T follicular helper cell (primary cell): ENCODE measurements at places on chromosomes 1 and 21.
A peak's percentile ranks its signal among the peaks of the same experiment; 100 is the strongest.

- DNase-seq, result no peak
Measured at GRCh38 chr1:93471911-93472310, 24.0 kb downstream of the FNBP1L start.

- DNase-seq, result peak; percentile 69
Measured at GRCh38 chr1:214261206-214262123, 19.5 kb upstream of the SMYD2 start.

DNA sequence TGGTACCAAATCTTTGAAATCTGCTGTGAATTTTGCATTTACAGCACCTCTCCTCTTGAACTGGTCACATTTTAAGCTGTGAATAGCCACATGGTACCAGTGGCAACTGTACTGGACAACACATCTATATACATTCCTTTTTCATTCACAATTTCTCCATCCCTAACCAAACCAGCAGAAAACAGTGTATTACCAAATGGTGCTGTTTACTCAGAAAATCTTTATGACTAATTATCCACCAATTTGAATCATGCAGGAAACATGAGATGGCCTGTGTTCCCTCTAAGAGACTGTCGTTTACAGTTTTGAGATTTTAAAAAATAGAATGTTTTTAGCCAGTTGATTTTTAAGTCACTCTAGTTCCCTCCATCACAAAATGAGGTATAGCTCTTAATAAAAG is 17.6 kb upstream of the CCT8 start:
- DNase-seq, result no peak

- DNase-seq, result no peak
Measured at GRCh38 chr1:119510046-119510445, 3.0 kb downstream of the HSD3B1 start.

DNA sequence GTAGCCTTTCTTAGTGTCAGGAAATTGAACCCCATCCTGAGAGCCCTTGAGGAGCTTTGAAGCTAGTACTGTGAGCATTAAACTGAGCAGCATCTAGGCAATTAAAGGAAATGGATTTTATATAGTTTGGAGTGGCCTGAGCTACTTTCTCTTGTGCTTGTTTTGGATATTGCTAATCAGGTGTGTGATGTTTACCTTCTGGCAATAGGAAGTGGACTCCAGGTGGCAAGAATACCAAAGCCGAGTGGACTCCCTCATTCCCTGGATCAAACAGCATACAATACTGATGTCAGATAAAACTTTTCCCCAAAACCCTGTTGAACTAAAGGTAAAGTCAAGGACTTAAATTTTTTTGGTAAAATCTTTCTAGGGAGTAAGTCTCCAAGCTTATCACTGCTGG is 79.4 kb downstream of the MACF1 start:
- no peak for DNase-seq

- DNase-seq, result no peak
Measured at GRCh38 chr1:118204648-118205047, 19.6 kb upstream of the SPAG17 start.

DNA sequence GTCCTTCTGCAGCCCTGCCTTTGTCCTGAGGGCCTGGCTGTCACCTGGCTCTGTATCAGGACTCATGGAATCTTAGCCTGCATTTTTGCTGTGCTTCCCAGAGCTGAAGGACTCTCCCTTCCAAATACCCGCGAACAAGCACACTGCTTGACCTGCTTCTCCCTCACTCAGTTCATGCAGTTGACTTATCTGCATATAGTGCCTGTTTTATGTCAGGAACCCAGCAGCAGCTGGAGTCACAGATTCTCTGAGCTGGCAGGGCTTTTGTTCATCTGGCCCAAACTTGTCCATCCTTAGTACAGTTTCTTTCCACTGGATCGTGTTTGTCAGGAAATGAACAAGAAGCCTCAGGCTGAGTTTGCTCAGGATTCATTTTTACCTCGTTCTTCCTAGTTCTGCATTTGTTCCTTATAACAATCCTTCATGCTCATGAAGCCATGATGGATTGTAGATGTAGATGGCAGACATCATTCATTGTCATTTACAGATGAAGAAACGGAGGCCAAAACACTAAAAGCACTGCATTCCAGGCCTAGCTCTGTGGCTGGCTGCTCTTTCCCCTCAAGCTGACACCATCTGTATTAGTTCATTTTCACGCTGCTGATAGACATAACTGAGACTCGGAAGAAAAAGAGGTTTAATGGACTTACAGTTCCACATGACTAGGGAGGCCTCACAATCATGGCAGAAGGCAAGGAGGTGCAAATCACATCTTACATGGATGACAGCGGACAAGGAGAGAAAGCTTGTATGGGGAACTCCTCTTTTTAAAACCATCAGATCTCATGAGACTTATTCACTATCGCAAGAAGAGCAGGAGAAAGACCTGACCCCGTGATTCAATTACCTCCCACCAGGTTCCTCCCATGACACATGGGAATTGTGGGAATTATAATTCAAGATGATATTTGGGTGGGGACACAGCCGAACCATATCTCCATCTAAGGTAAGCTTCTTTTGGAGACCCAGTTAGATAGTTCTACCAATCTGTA is 150.9 kb downstream of the HIVEP3 start:
- no peak for DNase-seq

- no peak for DNase-seq
Measured at GRCh38 chr1:115677182-115677555, 35.4 kb downstream of the VANGL1 start.

- no peak for DNase-seq
Measured at GRCh38 chr1:196306421-196306820, 301.8 kb downstream of the KCNT2 start.

DNA sequence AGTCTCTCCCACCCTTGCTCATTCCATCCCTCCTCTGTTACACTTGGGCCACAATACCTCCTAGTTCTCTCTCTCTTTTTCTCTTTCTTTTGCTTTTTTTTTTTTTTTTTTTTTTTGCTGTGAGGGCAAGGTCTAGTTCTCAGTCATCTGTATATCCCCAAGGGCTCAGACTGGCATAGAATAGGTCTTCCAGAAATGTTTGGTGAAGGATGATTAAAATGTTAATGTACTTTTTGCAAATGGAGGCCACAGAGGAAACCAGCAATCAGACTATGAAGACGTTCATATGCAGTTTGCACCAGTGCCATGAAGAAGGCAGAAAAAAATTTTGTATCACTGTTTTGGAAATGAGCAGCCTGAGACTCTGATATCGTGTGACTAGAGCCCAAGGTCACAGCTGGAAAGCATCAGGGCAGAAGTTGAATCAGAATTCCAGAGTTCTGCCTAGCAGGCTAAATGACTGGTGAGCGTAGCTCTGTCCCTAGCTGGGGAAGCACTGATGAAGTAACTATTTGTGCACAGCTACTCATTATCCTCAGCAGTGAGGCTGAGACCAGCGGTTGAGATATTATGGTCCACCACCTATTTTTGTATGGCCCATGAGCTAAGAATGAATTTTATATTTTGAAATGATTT is 186.5 kb downstream of the TGFBR3 start:
- no peak for DNase-seq

DNA sequence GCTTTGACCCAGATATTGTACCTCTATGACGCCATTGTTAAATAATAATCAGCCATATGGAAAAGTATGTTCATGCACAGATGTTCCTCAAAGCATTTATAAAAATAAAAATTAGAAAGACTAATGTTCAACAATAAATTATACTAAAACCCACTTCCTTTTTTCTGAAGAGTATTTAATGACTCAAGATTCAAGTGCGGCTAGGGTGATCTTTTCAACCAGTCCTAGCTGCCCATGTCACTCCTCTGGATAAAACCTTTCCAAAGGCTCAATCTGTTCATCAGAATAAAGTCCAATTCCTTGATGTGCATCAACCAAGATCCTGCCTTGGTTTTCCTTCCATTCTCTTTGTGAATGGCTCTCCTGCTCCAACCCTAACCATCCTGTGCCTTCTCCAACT is 292.0 kb downstream of the VAV3 start:
- DNase-seq, result no peak

DNA sequence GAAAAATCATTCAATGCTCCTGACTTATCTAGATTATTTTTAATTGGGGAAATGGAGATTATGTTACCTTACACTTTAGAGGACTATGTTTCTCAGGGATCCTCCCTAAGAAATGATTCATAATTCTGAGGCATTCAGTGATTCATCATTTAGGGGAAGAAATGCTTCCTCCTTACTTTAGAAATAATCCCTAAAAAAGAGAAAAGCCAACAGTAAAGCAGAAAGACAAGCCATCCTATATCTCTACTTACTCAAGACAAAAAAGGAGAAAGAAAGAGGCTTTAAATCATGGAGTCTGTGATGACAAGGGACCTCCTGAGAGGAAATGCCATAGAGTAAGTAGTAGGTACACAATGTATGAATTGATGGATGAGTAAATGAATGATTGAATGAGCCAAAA is 137.0 kb downstream of the BRINP2 start:
- no peak for DNase-seq

DNA sequence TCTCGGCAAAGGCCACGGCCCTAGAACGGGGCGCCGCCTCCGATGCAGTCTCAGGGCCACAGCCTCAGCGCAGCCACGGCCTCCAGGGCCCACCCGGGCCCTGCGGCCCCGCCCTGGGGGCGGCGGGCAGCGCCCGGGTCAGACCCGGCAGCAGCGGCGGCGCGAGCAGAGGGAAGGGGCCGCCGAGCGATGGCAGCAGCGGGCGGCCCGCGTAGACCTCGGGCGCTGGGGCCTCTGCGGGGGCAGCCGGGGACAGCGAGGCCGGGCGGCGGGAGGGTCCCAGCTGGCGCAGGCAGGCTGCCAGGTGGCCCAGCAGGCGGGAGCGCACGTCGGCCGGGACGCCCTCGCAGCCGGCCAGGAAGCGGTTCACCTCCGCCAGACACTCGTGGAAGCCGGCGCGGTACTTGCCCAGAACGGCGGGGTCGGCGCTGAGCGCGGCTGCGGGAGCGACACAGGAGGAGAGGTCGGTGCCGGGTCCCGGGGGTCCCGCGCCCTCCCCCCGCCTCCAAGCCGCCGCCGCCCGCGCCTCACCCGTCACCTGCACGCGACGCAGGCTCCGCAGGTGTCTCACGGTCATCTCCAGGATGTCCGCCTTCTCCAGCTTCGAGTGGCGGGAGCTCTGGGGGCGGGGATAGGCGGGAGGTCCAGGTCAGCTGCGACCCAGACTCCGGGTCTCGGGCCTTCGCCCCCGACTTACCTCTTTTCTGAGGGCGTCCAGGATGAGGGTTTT is 737 bp downstream of the HES4 start:
- no peak for DNase-seq

DNA sequence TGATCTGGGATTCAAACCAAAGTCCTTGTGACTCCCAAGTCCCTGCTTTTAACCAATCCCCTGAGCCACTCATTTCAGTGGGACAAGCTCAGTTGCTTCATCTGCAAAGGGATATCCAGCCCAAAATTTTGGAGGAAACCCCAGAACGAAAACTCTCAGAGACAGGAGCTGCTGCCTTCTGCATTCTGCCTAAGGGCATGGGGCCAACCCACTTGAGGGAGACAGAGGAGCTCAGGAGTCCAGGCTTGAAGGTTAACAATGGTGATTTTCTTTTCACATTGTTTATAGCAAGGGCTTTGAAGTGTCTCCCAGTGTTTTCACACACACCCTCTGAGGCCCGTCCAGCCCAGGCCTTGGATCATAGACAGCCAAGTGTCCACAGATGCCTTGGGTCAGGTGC is 148.1 kb upstream of the CTTNBP2NL start:
- no peak for DNase-seq

GRCh38 chr1:74933500-74933899 is 200.5 kb downstream of the TYW3 start:
- no peak for DNase-seq

DNA sequence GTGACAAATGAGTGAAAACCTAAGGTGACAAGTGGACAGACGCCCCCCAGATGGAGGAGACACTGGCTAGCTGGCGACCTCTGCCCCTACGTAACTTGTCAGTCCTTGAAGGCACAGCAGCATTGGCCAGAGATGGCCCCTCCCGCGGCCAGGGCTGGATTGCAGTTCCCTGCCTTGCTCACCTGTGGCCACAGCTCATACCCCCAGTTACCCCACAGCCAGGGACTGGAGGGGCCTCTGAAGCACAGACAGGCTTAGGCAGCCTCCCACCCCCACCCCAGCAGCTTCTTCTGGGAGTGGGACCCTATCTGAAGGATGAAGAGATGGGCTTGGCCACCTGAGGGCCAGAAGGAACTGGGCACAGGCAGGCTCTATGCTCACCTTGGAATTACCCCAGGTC is 3.7 kb downstream of the HES3 start:
- no peak for DNase-seq

- no peak for DNase-seq
Measured at GRCh38 chr21:45450423-45451090, 45.6 kb downstream of the COL18A1 start.

DNA sequence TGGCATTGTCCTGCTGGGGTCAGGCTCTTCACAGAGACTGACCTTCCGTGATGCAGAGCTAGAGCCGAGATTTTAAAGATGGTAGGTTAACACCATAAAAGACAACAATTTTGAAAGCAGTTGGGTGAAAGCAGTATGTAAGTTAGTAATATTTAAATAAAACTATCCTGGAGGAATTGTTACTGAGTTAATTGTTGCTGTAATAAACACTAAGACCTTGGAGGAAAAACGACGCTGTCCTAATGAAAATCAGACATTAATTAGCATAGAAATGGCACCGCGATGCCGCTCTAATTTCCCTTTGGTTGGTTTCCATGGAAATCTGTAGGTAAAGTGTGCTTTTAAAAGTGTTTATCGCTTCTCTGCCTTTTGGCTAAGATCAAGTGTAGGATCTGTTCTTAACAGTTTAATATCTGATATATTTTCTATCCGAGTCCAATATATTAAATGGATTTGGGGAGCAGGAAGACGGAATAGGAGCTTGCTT is 745 bp upstream of the ANP32E start:
- DNase-seq, result no peak

DNA sequence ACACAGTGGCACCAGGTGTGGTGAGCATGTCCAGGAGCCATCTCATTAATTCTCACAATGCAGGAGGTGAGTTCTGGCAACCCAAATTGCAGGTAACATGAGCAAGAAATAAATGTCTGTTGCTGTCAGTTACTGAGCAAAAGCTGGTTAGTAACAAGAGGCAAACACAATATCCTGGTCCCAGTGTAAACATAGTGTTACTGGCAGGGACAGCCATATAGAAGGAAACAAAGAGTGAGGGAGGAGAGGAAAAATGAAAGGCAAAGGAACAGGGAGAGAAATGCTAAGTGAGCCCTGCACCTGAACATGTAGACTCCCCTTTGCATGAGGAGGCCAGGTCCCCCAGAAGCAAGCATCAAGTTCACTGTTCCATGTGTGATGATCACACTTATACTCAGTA is 203.6 kb downstream of the TRABD2B start:
- DNase-seq, result no peak

- DNase-seq, result no peak
Measured at GRCh38 chr1:54018635-54019034, 649 bp upstream of the LDLRAD1 start.

DNA sequence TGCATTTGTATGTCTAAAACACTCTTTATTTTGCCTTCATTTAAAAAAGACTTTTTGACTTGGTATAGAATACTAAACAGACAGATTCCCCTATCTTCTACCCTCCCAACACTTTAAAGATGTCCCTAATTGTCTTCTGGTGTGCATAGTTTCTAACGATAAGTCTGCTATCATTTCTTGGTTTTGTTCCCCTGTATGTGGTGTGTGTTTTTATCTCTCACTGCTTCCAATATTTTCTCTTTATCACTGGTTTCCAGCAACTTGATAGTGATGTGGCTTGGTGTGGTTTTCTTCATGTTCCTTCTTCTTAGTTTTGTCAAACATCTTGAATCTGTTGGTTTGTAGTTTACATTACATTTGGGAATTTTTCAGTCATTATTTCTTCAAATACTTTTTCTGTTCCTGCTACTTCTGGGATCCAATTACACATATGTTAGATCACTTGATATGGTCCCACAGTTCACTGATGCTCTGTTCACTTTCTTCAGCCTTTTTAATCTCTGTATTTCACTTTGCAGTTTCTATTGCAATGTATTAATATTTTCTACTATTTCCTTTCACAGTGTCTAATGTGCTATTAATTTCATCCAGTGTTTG is 23.2 kb downstream of the F5 start:
- DNase-seq, result no peak
